Dermis blood vessel endothelial cell (primary cell): ENCODE measurements at places on chromosomes 3 and 15. TPM values are rescaled to one million over a fixed set of nuclear protein-coding genes. Genes with fewer than 3 reads are reported as not detected.

DNA sequence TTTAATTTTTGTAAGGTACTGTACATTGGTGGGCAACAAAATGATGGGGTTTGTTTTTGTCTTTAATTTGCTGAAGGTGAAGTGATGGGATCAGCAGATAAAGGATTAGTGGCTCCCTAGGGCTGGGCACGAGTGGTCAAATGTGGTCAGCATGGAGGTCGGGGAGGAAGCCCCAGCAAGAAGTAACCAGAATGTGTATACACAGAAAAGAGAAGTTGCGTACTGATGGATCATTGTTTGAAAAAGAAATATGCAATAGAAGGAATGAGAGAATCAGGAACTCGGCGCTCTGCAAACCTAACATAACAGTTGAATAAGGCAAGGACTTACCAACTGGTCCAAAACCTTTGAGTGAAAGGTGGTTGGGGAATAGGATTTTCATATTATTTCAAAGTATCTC lies 1.5 kb downstream of the TMOD2 start:
- no peak for DNase-seq

Gene TRIM71
- total RNA-seq: not detected in 2 replicates

DNA sequence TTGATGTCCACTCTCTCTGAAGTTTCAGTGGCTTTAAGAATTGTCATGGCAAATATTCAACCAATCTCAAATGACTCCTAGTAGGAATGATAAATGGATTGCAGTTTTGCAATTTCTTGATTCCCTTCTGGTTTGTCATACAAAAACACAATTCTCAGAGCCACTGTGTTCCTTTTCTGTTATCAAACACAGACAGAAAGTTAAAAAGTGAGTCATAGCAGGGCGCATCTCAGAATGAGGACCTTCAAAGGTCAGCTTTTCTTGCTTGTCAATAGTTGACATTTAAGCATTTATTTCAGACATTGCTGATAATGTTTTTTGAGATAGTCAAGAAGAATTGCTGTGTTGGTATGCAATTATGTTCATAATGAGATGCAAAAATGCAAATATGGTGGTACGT lies 405.9 kb downstream of the NR2F2 start:
- no peak for DNase-seq

DNA sequence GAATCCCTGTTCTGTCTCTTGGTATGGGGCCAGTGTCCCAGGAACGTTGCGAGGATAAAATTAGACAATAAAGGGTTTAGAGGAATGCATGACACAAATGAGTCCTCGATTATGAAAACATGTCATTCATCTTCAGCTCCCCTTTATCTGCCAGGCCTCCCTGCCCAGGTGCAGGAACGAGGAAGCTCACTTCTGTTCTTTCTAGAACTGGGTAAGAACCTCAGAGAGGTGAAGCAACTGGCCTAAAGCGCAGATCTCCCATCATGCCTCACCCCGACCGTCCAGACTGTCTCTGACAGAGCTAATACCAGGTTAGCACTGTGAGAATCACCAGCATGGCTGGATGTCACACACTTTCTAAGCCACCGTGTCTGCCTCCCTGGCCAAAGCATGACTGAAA lies 1.5 kb upstream of the ITIH1 start:
- DNase-seq: no peak

Gene DNAH12
- total RNA-seq: under 0.01 and 0.17 TPM in 2 replicates

DNA sequence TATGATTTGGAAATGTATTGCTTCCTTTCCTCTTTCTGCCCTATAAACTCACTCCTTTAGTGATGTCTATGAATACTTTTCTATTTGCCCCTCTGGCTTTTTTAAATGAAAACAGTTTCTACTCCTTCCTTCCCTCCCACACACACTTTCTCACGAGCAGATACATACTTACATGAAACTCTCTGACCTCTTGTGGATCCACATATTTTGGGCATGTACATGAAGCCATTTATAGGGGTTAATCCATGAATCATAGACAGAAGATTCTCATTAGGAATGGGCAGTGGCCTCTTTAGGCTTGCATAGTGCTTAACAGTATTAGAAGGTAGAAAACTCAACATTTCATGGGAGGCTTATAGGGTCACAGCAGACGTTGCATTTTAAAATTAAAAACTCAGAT lies 24.8 kb downstream of the ANAPC13 start:
- no peak for DNase-seq

Gene MB21D2
- total RNA-seq: 3.9 and 4.0 TPM in 2 replicates

GRCh38 chr3:55724407-55724784 lies 237.3 kb upstream of the WNT5A start:
- DNase-seq: no peak

DNA sequence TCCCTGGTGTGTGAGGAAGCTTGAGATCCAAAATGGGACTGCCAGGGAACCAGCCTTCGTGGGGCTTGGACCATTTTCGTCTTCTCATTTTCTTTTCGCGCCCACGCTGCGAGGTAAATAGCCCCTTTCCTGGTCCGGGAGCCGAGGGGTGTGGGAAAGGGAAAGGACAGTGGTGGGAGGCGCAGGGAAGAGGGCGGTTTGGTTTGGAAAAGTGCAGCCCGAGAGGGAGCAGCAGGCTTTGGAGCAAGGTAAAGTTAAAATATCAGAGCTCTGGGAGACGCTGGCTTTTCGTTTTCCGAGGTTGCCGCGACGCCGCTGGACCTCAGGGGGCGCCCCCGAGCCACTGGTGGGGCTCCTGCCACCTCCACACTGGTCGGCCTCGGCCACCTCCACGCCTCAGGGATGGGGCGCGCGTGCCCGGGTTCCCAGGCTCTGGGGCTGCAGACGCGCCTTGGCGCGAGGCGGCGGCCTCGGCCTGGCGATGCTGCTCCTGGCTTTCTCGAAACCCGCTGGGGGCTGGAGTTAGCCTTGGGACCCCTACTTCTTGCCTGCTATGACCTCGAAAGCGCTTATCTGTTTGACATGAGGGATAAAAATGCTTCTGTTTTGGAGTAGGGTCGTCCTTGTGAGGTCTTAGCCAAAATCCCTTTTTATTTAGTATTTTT lies 3.2 kb downstream of the PTPRG start:
- peak; percentile 81 for DNase-seq

Gene CATSPER2
- 0.17 and 0.33 TPM in 2 replicates for total RNA-seq

GRCh38 chr3:59321881-59322540 lies 272.2 kb upstream of the CFAP20DC start:
- no peak for DNase-seq

GRCh38 chr15:87736401-87736800 lies 520.1 kb downstream of the NTRK3 start:
- DNase-seq: no peak

Gene EHD4
- total RNA-seq: 84.4 and 128 TPM in 2 replicates

Gene DCUN1D1
- 34.0 and 37.0 TPM in 2 replicates for total RNA-seq

Gene AGBL1
- not detected in 2 replicates for total RNA-seq

GRCh38 chr3:14490255-14490654 lies 49.9 kb downstream of the GRIP2 start:
- no peak for DNase-seq

DNA sequence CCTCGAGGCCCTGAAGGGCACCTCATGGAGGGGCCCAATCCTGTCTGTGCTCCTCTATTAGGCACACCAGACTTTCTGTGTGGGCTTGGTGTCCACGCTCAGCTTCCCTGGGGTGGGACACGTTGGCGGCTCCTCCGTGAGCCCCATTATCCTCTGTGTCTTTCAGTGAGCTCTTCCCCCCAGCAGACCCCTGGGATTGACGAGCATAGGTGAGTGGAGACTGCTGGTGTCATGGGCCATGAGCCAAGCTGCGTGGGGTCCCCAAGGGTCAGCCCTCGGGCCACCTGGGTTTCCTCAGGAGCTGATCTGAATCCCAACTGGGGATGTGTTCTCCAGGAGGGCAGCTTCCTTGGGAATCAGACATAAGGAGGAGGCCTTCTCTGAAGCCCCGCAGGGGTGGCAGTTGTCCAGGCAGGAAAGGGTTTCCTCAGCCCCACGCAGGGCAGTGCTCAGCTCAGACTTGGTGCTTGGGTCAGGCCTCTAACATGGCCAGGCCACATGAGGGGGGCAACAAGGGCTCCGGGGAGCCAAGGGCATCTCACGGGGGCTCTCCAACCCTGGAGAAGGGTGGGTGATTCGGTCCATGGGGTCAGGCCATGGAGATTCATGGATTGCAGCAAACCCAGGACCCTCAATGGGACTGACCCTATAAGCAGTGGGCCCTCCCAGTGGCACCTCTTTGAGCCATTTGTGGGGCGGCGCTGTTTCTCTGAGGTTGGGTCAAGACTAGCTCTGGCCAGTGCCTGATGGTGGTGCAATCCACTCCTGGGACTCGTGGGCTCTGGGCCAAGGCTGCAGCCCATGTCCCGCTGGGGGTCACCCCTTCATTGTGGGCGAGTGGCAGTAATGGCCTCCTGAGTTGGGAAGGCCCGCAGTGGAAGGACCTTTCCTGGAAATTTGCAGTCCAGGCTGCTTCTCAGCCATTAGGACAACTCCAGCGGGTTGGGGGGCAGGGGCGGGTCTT lies 222.5 kb downstream of the SNRPN start:
- no peak for DNase-seq

GRCh38 chr3:138625707-138626365 lies 17.3 kb downstream of the FAIM start:
- peak; percentile 15 for DNase-seq

- DNase-seq: no peak
Measured at GRCh38 chr3:29412110-29412509, 131.2 kb downstream of the RBMS3 start.

DNA sequence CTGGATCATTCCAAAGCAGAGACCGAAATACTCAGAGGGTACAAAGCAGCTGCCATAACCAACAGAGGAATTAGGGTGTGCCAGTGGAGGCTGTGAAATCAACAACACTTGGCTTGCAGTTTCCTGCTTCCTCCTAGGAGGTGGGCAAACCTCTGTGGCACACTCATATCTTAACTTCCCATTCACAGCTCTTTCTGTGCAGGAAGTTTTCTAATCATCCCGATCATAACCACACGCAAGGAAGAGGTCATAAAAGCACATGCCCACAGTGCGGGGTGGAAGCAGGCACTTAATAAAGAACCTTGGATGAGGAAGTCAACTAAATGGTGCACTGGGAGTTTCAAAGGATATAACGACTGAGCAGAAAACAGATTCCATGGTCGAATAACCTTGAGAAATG lies 5.1 kb downstream of the SCAMP2 start:
- peak; percentile 59 for DNase-seq

- DNase-seq: no peak
Measured at GRCh38 chr15:32796856-32797255, 79.1 kb downstream of the GREM1 start.

DNA sequence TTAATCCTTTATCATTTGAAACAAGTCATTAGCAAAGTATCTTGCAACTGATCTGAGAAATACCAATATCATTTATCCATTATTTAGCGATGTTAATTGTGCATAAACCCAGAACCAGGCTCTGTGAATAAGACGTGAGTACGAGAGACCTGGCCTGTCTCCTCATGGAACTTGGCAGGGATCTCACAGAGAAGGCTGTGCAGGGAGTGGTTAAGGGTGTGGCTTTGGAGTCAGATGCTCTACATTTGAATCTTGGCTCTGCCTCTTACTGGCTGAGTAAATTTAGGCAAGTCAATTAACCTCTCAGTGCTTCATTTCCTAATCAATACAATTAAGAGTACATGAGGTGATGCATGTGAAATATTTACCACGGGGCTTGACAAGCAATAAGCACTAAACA lies 39.9 kb upstream of the TBL1XR1 start:
- DNase-seq: no peak

- peak; percentile 80 for DNase-seq
Measured at GRCh38 chr3:185353823-185354614, 8.9 kb upstream of the MAP3K13 start.

- DNase-seq: peak; percentile 71
Measured at GRCh38 chr3:129507181-129507831, 21.1 kb upstream of the RHO start.

Gene CCNB2
- 13.6 and 61.3 TPM in 2 replicates for total RNA-seq

DNA sequence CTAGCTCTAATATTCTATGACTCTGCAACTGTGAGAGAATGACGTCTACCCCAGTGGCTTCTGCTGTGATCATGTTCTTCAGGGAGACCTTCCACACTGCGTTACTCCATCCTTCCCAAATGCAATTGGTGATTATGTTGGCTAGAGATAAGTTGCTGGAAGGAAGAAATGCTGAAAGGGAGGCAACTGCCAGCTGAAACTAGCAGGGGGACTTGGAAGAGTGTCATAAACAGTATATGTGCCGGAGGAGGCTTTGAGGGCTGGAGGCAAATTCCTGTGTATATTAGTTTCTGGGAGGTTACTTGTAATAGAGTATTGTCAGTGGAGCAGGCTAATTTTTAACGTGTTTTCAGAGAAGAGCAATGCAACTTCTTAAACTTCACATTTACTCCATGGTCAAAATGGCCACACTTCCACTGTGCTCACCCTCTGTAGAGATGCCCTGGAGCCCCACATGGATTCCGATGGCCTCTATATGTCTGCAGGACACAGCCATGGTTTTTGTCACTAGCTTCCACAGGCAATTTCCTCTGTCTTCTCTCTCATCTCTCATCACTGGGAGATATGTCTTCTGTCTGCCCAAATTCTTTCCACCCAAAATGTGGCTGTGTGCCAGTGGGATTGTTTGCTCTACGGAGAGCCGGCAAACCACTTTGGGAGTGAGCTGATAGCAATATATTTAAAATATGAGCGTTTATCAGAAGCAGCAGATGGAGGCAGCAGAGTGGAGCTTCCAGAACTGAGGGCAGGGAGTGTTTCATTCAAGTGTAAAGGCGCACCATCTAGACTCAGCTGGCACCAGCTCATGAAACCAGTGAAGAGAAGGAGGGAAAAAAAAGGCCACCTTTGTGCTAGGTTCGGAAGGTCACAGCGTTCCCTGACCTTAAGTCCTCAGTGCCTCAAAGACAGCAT lies 13.3 kb upstream of the CD47 start:
- DNase-seq: no peak

DNA sequence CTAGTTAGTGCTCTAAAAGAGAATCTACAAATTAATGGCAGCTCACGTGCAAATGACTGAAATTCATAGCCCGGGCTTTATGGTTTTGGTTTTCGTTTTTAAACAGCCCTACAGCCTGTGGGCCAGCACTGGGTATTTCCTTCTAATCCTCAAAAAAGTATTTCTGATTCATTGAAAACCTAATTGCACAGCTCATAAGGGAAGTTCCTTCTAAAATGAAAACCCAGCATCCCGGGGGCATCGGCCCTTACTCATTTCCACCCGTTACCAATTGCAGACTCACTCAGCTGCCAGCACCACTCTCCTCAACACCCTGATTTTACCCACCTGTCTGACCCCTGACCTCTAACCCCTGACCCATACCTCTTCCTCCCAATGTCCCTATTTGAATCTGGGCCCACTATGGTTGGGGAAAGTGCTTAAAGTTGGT lies 59.5 kb upstream of the ZNF148 start:
- no peak for DNase-seq

Gene SAMMSON
- total RNA-seq: not detected in 2 replicates

DNA sequence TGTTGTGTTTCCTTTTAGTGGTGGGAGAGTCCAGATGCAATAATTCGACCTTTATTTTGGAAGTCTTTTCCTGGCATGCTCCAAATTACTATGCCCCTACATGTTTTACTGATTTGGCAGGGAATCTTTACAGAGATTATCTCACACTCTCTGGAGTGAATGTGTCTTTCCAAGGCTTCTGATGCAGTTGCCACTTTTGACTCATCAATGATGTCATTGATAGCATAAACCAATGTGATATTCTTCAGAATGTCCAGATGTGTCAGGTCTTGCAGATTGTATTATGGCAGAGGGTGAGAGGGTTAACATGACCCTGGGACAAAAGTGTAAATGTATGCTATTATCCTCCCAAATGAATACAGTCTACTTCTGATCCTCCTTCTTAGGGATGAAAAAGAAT lies 9.7 kb downstream of the RTP4 start:
- no peak for DNase-seq

- DNase-seq: peak; percentile 53
Measured at GRCh38 chr15:26864664-26865191, 2.1 kb upstream of the GABRA5 start.
